Stromal cell of bone marrow (primary cell): ENCODE measurements at places on chromosomes 7 and 10.

DNA sequence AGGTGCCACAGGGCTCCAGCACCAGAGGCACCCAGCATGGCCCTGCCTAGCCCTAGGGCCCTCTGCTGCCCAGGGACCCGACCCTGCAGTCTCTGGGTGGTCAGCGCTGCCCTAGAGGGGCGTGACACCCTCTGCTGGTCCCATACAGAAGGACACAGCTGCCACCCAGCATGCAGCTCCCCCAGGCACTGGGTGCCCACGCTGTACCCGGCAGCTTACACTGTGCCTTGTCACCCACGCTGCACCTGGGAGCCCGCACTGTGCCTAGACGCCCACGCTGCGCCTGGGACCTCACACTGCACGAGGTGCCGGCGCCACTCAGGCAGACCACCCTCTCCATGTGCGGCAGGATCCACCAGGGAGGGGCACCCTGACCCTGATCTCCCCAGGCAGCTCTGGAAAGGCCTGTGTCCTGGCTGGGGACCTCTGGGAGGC is 55.2 kb downstream of the PWWP2B start:
- no peak for DNase-seq

GRCh38 chr7:67413670-67414069 is 417.0 kb downstream of the TYW1 start:
- no peak for DNase-seq

DNA sequence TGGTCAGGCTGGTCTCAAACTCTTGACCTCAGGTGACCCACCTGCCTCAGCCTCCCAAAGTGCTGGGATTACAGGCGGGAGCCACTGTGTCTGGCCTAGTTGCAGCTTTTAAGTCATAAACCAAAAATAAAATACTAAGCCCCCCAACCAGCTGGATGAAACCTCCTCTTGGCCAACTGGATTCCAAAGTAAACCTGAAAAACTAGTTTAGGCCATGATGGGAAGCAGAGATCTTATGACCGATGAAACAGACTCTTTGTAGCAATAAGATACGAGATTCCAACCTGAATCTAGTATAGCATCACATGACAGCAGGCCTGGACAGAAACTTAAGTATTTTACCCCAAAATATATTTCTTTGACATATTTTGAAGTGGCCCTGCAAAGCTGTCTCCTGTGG is 9.1 kb upstream of the MCM10 start:
- DNase-seq, result no peak

DNA sequence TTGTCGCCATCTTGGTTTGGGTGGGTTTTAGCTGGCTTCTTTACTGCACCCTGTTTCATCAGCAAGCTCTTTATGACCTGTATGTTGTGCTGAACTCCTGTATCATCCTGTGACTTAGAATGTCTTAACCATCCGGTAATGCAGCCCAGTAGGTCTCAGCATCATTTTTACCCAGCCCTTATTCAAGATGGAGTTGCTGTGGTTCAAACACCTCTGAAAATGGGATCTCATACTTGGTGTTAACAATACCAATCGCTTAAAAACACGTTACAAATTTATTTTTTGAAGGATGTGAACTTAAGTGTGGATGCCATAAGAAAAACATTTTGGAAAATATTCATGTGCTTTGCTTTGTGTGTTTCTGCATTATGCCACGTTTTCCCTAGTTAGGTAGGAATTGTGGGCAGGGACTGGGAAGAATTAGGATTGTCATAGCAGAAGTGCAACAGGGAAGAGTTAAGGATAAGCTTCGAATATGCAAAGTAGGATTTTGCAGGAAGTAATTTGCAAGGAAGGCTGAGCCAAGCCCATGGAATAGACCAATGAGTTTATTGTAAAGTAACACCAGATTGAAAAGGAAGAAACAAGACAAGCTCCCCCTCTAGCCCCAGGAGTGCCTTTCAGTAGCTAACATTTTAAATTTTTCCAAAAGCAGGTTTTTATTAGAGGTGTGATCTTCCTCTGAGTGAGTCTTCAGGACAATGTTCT is 56.4 kb downstream of the PRR15 start:
- DNase-seq, result no peak

DNA sequence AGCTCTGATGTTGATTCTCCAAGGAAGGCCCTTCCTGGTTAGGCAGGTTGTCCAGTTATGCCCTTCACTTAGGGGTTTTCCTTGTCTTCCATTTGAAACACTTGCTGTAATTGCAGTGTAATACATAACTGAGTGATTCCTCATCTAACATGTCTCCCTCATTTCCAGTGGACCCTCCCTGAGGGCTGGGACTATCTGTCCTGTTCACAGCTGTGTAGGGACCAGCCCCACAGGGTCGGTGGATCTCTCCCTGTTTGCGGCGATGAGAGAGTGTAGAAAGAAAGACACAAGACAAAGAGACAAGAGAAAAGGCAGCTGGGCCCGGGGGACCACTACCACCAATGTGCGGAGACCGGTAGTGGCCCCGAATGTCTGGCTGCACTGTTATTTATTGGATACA is 135.9 kb upstream of the EEPD1 start:
- no peak for DNase-seq
